Activated T-helper 1 cell treated with anti-CD3 and anti-CD28 coated beads, Interleukin-12 subunit alpha, Interleukin-12 subunit beta, Interleukin-2, Interleukin-4 antibody, amounts not matched to agents 30 ng/mL and 10 ng/mL and 1 ng/mL, durations not matched to agents 14 hours and 24 hours and 36 hours (primary cell): ENCODE measurements at places on chromosomes 11 and 22. TPM values are rescaled to one million over a fixed set of nuclear protein-coding genes. Genes with fewer than 3 reads are reported as not detected.

Gene LRRC4C
- not detected in 2 replicates for total RNA-seq

Gene CBX7
- 12.7 and 13.8 TPM in 2 replicates for total RNA-seq

Gene OMP
- not detected in 2 replicates for total RNA-seq

Gene WNT11
- 0.39 TPM in 1 of 2 replicates, not detected in the other for total RNA-seq

Gene C22orf23
- total RNA-seq: 0.61 TPM in 1 of 2 replicates, not detected in the other

Gene PLET1
- total RNA-seq: not detected in 2 replicates

Gene APOL1
- total RNA-seq: 36.7 and 37.1 TPM in 2 replicates

Gene TMEM151A
- not detected in 2 replicates for total RNA-seq

Gene KCTD14
- total RNA-seq: 0.16 and 0.49 TPM in 2 replicates

Gene AMPD3
- total RNA-seq: 13.9 and 14.3 TPM in 2 replicates

Gene OR4D5
- not detected in 2 replicates for total RNA-seq

Gene SLC5A1
- total RNA-seq: not detected in 2 replicates

Gene OR52E8
- not detected in 2 replicates for total RNA-seq

Gene IFITM10
- total RNA-seq: 0.32 and 0.52 TPM in 2 replicates

Gene CTNND1
- total RNA-seq: 6.4 and 9.9 TPM in 2 replicates

Gene CRYAB
- not detected in 2 replicates for total RNA-seq
